ENCODE measurements at places on chromosomes 12 and 14. TPM values are rescaled to one million over a fixed set of nuclear protein-coding genes. Genes with fewer than 3 reads are reported as not detected.
A peak's percentile ranks its signal among the peaks of the same experiment; 100 is the strongest.

DNA sequence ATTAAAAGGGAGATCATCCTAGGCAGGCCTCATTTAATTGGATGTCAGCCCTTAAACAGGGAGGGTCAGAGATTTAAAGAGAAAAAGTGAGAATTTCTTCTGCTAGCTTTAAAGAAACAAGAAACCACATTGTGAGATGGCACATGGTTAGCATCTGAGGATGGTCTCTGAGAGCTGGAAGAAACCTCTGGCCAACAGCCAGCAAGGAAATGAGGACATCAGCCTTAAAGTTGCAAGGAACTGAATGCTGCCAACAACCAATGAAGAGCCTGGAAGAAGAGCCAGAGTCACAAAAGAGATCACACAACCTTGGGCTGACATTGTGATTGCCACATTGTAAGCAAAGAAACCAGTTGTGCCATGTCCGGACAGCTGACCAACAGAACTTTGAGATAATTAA, 17.5 kb upstream of the FAR2 start:
- no peak for DNase-seq

The CDK2 gene
- 54.0 TPM for total RNA-seq

DNA sequence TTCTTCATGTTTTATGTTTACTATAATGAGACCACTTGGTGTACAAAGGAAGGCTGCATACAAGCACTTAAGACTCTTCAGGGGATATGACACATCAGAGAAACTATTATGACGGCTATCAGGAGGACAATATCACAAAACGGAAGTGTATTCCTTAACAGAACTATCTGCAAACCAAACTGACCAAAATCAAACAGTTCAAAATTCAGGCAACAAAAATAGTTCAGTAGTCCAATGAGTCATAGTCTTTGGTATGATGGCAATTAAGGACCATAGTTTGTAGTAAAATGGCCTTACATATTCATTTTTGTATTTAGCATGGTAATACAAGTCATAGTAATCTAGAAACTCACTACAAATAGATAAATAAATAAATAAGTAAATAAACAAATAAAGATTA, 1638.7 kb upstream of the SEL1L start:
- DNase-seq, result no peak

DNA sequence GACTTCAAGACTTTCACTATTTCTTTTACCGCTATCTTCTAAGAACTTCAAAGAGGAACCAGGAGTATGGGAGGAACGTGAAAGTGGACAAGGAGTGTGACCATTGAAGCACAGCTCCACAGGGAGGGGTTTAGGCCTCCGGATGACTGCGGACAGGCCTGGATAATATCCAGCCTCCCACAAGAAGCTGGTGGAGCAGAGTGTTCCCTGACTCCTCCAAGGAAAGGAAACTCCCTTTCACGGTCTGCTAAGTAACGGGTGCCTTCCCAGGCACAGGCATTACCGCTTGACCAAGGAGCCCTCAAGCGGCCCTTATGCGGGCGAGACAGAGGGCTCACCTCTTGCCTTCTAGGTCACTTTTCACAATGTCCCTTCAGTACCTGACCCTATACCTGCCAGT, 267.0 kb downstream of the RPL10L start:
- DNase-seq, result no peak

The PABPN1 gene
- 58.3 TPM for total RNA-seq

The GPRC5A gene
- 4.6 TPM for total RNA-seq

DNA sequence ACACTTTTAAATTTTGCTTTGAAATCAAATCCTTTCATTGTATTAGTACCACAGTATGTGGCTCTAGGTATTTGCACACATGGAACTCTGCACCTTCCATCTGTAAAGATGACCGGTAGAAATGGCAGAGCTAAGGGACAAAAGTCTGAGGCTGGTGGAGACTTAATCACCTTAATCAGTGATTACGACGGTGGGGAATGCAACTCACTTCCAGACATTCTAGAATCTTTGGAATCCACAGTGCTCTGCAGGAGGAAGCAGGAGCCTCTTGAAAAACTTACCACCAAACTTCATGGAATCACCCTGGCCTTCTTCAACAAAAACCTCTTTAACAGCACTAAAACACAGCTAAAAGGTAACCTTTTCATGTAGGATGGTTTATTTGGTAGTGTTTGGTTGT, 3.9 kb upstream of the DACT1 start:
- DNase-seq, result peak; percentile 5

GRCh38 chr14:99315197-99315596, 43.2 kb upstream of the BCL11B start:
- DNase-seq, result no peak

The HOXC10 gene
- not detected for total RNA-seq

- DNase-seq, result no peak
These were observed 49.1 kb downstream of the KCNA1 start for GRCh38 chr12:4958697-4959375.

DNA sequence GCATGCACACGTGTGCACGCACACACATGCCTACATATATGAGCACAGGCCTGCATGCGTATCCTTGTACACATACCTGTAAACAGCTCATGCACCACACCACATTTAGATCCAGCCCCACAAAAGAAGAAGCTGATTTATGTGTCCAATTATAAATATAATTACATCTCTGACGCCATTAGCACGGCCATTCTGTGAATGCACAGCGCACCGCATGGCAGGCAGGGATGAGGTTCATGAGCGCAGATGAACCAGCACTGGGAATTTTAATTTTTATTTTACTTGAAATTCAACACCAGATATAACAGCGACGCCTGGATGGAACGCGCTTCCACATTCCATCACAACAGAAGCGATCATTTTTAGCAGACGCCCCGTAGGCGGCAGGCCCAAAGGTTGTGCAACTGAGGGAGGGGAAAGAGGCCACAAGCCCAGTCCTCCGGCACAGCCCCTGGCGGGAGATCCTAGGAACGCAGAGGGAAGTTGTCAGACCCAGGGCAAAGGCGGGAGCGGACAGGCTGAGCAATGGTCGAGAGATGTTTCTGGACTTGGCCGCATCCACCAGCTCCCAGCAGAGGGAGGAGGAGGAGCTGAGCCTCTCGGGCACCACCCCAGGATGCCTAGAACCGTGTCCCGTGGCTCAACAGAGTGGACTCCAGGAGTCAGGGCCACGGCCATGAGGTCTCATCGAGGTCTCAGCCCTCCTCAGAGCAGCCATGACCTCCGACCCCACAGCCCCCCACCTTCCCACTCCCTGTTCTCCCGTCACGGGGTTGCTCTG, 37.9 kb upstream of the GALNT9 start:
- DNase-seq, result no peak

- no peak for DNase-seq
These were observed 506.0 kb downstream of the DIO2 start for GRCh38 chr14:79705126-79705894.

GRCh38 chr12:29082522-29082921, 66.6 kb upstream of the FAR2 start:
- no peak for DNase-seq

DNA sequence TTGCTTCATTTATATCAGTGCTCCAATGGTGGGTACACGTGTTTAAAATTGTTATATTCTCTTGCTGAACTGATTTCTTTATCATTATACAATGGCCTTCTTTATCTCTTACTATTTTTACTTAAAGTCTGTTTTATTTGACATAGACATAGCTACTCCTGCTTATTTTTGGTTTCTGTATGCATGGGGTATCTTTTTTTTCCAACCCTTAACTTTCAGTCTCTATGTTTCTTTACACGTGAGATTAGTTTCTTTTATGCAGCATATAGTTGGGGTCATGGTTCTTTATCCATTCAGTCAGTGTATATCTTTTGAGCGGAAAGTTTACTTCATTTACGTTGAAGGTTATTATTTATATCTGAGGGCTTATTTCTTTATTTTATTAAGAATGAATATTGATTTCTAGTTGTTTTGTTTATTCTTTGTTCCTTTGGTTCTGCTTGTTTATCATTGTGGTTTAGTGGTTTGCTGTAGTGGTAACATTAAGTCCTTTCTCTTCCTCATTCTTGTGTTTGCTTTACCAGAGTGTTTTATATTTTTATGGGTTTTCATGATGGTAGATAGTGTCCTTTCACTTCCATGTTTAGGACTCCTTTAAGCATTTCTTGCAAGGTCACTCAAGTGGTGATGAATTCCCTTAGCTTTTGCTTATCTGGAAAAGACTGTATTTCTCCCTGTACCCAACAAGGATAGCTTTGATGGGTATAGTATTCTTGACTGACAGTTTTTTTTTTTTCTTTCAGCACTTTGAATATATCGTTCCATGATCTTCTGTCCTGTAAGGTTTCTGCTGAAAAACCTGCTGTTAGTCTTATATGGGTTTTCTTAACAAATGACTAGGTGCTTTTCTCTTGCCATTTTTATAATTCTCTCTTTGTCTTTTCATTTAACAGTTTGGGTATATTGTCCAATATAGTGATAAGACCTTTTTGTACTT, 38.3 kb upstream of the FAR2 start:
- no peak for DNase-seq

The TRPV4 gene
- total RNA-seq, result 0.63 TPM

- no peak for DNase-seq
These were observed 89.3 kb downstream of the BCL11B start for GRCh38 chr14:99182548-99183250.

DNA sequence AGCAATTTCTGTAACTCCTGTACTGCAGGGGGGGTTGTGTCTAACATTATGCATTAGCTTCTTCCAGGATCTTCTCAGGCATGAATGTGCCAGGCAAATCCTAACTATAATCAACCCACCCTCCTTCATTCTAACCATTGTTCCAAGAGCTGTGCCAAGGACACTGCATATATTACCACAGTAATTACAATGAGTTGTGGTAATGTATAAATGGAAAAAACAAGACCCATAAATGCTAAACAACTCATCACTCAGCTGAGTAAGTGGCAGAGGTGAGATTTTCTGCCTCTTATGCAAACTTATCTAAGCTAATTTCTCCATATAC, 80.6 kb downstream of the PRKD1 start:
- DNase-seq, result no peak

- DNase-seq, result no peak
These were observed 206.5 kb downstream of the BCAT1 start for GRCh38 chr12:24742378-24742777.

DNA sequence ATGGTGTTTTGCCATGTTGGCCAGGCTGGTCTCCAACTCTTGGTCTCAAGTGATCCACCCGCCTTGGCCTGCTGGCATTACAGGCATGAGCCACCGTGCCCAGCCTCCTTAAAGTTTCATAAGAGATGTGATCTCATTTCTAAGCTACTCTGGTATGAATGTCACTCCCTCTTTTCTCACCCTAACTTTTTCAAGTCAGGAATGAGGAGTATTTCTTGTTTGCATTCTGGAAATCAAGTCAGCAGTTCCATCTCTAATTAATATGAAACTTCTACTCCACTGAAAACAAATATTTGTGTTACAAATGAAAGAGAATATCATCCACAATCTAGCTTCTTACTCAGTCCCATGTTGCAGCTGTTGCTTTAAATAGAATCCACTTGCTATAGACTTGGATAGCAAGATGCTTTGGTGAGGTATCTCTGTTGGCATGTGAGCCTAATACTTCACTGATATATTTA, 61.3 kb downstream of the ARF6 start:
- DNase-seq, result no peak

GRCh38 chr12:42961395-42961794, 371.8 kb upstream of the PRICKLE1 start:
- no peak for DNase-seq

DNA sequence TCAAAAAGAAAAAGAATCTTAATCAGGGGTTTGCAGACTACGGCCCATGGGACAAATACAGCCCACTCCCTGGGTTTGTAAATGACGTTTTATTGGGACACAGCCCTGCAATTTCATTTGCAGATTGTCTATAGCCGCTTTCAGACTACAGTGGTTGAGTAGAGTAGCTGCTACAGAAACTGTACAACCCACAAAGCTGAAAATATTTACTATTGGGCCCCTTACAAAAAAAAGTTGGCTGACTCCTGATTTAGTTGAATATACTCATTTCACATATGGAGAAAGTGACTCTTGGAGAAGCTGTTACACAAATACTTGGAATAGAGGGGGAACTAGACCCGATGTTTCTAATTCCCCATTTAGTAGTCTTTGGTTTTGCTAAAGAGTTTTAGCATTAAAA, 162.5 kb upstream of the NOS1 start:
- DNase-seq, result no peak

DNA sequence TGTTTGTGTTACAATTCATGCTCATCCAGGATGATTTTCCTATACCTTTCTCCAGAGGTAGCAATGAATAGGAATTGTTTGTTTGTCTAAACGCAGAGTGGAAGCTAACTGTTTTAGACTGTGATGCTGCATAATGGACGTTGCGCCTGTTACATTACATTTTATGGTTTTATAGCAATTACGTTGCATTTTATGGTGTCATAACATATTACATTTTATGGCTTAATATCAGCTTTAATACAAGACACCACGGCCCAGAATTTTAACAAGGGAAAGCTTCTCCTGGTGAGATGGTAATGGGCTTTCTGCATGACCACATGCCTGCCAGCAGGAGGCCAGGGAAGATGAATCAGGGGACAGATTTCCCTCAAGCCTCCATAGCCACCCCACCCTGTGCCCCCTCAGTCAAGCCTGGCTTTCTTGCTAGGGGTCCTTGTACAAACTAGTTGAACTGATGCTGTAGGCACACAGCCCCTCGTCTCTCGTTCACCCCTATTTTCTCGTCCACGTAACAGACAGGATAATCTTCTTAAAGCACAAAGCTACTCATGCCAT, 56.5 kb downstream of the HSPB8 start:
- no peak for DNase-seq

- no peak for DNase-seq
These were observed 4.8 kb downstream of the CEP170B start for GRCh38 chr14:104869669-104870367.

The COPZ1 gene
- total RNA-seq, result 50.0 TPM

The TPCN1 gene
- 31.1 TPM for total RNA-seq

- no peak for DNase-seq
These were observed 85.5 kb upstream of the PTHLH start for GRCh38 chr12:28057856-28058615.

- DNase-seq, result no peak
These were observed 58.4 kb upstream of the SAV1 start for GRCh38 chr14:50726372-50727107.

- DNase-seq, result no peak
These were observed 142.7 kb downstream of the RAD51B start for GRCh38 chr14:67962215-67962644.

The GYS2 gene
- total RNA-seq, result not detected

The TIGAR gene
- 7.5 TPM for total RNA-seq

- DNase-seq, result no peak
These were observed 427 bp upstream of the TMEM120B start for GRCh38 chr12:121712190-121712460.

- DNase-seq, result no peak
These were observed 119.5 kb downstream of the ANO4 start for GRCh38 chr12:100913872-100914592.
